Head of caudate nucleus (tissue), 42 donors: ENCODE measurements at places on chromosomes 12 and 14.

GRCh38 chr12:93438266-93439050 lies 3.3 kb downstream of the UBE2N start:
- no peak for DNase-seq

GRCh38 chr14:92600318-92601053 lies 86.9 kb downstream of the RIN3 start:
- DNase-seq, result no peak

- no peak for DNase-seq
Observed at GRCh38 chr12:68364328-68364727, 32.2 kb upstream of the MDM1 start.

- DNase-seq, result no peak
Observed at GRCh38 chr14:35877276-35877675, 51.1 kb downstream of the BRMS1L start.

DNA sequence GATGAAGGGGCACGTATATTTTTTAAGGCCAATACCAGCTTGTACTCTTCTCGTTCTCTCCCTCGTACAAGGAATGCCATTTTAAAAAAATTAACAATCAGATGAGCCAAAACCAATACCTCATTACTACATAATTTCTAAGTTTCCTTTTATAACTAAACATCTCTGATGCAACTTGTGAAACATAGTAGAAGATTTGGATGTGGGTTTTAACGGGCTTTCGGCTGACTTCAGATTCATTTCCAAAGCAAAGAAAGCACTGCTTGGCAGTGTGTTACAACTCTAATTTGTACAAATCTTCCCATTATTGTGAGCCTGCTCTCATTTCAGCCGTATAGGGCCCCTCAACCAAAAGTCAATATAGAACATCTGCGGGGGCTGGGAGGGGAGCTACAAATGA lies 99.1 kb upstream of the TMCC3 start:
- no peak for DNase-seq

- DNase-seq, result no peak
Observed at GRCh38 chr12:127903146-127903545, 363.8 kb upstream of the TMEM132C start.

DNA sequence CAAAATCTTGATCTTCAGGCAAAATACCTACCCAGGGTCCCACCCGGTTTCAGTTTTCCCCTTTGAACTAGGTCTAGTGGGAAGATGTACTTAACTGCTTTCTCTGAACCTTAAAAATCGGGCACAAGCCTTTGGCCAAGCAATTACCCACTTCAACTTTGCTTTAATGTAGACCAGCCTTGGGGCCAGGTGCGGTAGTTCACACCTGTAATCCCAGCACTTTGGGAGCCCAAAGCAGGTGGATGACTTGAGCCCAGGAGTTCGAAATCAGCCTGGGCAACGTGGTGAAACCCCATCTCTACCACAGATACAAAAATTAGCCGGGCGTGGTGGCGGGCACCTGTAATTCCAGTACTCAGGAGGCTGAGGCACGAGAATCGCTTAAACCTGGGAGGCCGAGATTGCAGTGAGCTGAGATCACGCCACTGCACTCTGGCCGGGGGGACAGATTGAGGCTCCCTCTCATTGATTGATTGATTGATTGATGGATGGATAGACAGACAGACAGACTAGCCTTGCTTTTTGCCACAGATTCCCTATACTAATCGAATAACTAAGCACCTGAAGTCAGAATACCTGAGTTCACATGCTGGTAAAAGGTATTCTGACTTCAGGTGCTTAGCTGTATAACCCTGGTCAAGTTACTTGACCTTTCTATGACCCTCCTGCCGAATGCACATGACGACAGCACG lies 1.9 kb downstream of the CLIP1 start:
- DNase-seq, result no peak

GRCh38 chr14:25908277-25909044 lies 689.4 kb downstream of the NOVA1 start:
- DNase-seq, result no peak

DNA sequence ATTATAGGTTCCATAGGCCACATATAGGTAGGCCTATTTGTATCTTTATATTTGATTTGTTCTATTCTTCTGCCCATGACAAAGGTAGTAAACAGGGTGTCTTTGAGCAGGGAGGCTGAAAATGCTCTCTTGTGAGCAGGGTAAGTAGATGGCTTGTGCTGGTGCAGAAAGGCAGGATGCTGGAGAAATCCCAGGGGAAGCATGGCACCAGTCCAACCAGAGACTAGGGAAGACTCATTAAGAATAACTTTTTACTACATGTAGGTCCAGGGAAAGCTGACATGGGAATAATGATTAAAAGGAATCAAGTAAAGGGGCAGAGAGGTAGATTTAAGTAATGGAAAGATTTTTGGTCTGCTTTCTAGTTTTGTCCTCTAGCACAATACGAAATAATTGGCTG lies 245.0 kb downstream of the RGS6 start:
- no peak for DNase-seq

DNA sequence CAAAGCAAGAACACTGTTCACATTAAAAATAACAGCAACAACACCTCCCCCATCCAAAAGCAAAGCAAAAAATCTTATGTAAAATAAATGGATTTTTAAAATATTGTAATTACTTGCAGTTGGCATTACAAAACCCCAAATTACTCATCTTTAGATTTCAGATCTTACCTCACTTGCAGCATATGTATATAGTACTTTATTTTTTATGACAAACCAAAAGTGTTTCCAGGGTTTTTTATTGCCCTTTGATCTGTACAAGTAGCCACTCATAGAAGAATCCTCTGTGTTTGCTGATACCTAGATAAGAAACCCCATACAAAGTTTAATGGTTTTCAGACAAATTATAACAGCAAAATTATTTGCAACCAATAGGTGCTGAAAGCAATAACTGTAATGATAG lies 12.2 kb upstream of the NR2C1 start:
- no peak for DNase-seq
